ENCODE measurements at places on chromosomes 11 and 22.

DNA sequence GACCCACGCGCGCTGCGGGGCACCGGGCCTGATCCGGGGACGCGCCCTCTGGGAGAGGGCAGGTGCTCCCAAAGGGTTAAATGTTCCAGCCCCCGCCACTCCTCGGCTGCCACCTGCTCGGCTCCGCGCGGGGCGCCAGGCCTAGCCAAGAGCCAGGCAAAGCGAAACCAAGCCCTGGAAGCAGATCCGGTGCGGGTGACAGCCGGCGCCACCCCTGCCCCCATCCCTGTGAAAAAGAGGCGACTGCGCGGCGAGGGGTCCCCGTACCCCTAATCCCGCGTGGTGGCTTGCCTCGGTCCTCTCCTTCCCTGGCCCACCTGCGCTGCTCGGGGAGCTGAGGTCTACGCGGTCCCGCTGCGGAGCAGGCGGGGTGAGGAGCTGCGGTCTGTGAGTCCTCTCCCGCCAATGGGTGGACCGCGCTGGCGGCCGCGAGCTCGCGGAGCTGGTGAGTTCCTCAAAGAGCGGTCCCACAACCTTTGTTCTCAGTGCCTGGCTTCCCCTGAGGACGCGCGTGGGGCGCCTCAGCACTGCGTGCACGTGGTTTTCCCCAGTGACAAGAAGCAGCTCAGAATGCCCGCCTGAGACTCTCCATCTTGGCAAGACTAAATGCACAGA is at the start of gene ME3:
Gene ME3, minus strand, starts transcription at position 610 of the 615 bp plus-strand sequence.
- peak; percentile 12 for DNase-seq

GRCh38 chr22:18156878-18157713 is 7.1 kb downstream of the USP18 start:
- peak; percentile 12 for DNase-seq

- DNase-seq, result no peak
These were observed 9.7 kb downstream of the SRSF8 start for GRCh38 chr11:95076416-95076815.

DNA sequence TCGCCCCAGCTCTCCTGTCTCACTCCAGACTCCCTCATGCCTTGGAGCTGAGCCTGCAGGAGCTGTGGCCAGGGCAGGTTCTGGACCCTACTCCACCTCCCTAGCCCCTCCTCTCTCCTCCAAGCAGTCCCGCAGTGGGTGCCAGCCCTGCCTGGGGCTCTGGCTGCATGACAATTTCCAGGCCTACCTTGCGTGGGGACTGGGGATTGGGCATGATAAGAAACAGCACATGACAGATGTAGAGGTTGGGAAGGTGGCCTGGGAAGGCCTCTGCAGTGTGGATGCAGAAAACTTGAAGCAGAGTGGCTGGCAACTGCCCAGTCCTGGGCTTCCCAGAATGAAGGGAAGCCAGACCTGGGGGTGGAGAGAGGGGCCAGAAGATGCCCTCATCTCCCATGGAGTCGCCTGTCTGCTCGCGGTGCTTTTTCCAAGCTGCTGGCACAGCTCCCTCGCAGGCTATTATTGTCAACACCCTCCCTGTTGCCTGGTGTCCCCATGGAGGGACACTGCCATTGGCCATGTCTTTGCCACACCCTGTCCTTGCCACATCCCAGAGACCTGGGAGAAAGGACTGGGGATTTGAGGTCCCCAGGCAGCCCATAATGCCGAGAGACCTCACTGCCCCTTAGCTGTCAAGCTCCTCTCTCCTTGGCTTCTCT is 48.9 kb upstream of the CDON start:
- no peak for DNase-seq

- no peak for DNase-seq
These were observed 10.3 kb downstream of the CAT start for GRCh38 chr11:34449013-34449412.

- no peak for DNase-seq
These were observed 99.9 kb downstream of the MED15 start for GRCh38 chr22:20607157-20607907.

GRCh38 chr11:17449158-17449557 is 27.5 kb downstream of the ABCC8 start:
- no peak for DNase-seq

DNA sequence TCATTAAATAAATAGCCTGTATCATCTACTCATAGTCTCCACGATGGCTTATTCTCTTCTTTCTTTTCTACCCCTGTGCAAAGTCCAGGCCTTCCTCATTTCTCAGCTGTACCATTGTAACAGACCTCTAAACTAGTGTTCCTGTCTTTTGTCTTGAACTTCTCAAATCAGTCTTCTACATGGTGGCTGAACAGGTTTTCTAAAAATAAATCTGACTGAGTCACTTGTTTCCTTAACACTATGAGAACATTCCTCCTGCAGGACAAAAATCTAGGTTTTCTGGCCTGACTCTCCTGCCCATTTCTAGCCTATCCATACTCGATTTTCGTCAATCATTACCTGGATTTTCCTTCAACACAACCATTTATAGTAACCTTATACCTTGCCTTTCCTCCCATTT is 1080.8 kb upstream of the TENM4 start:
- no peak for DNase-seq

DNA sequence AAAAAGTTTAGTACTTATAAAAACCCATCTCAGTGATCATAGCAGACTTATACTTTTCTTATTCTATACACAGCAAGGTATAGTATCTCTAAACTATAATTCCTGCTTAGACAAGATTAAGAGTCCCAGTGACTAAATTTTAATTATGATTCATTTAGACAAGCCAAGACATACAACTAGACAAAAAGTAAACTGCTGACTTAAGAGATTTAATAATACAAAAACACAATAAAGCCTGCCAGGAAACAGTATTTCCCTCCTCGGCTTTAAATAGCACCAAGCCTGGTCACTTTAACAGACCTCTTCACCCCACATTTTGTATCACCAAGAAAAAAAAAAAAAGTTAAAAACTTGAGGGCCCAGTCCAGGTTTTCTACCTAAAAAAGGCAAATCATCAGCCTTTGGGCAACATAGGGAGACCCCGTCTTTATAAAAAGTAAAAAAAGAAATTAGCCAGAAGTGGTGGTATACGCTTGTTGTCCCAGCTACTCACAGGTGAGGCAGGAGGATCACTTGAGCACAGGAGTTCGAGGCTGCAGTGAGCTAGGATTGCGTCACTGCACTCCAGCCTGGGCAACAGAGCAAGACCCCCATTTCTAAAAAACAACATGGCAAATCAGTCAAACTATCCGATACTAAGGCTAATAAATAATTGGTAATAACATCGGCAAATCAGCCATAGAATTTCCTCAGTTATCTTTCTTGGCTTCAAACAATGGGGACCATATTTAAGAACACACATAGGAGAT is 53.8 kb downstream of the SIK3 start:
- DNase-seq, result no peak

All from activated T-helper 1 cell treated with anti-CD3 and anti-CD28 coated beads, Interleukin-2, amount 50 U/mL, for 16 hours (primary cell).